Gastroesophageal sphincter (tissue), 4 donors: ENCODE measurements at places on chromosomes 16 and 17.
A peak's percentile ranks its signal among the peaks of the same experiment; 100 is the strongest.

- ATAC-seq, result peak; percentile 42
Measured at GRCh38 chr16:72947379-72948237, 100.3 kb downstream of the ZFHX3 start.

DNA sequence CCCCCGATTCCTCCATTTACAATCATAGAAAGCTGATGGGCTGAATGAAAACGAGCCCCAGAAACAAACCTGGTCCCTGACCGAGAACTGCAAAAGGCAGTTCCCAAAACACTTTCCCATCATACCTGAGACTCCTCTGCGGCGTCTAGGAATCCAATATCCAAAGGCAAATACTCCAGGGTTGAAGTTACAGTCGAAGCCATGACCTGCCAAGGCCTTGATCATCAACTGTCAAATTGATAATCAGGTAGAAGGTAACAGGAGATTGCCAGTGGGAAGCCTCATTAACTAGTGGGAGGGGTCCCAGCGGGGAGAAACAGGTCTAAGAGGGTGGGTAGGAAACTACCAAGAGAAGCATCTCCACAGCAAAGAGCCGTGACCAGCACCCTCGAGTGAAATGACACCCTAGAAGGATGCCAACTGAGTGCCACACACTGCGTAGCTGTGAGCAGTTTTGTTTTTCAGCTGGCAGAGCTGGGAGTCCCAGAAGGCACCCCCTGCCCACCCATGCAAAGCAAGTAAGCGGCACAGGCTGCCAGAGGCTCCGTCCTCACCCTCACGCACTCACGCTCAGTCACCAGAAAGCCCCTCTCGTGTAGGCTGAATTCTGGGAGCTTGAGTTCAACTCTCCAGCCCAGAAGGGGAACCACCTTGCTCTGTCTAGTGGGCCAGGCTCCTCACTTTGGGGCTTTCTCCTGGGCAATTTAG, 146.1 kb downstream of the GAS7 start:
- no peak for ATAC-seq

DNA sequence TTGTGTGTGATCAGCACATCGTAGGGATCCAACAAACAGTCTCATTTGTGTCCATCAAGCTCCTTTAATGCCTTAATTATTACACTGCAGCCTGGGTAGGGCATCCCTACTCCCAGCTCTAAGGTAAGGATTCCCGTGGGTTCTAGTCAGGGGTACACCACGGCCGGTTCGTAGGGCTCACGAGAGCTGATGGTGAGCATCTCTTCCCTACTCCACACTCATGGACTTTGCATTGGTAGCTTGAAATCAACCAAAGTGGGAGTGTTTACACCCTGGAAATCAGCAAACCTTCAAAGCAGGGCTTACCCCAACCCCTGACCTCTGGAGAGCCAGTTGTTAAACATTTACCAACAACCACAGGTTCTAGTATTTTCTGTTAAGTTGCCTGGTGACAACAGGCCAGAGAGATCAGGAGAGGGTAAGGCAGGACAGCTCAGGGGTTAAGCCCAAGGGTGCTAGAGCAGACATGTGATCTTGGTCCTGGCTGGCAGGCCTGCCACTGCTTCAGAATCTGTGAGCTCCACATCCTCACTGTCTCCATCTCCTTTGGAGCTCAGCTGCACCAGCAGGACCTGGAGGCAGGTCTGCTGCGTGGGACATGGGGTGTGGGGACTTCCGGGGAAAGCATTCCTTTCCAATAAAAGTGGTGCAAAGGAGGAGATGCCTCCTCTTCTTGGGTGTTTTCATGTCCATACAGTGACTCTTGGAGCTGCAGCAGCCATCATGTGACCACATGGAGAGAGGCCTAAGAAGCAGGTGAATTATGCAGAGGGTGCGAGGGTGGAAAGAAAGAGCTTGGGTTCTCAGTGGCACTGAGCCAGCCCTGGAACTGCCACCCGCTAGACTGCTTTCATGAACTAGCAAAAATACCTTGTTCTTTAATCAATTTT, 36.1 kb upstream of the ZCCHC14 start:
- no peak for ATAC-seq

DNA sequence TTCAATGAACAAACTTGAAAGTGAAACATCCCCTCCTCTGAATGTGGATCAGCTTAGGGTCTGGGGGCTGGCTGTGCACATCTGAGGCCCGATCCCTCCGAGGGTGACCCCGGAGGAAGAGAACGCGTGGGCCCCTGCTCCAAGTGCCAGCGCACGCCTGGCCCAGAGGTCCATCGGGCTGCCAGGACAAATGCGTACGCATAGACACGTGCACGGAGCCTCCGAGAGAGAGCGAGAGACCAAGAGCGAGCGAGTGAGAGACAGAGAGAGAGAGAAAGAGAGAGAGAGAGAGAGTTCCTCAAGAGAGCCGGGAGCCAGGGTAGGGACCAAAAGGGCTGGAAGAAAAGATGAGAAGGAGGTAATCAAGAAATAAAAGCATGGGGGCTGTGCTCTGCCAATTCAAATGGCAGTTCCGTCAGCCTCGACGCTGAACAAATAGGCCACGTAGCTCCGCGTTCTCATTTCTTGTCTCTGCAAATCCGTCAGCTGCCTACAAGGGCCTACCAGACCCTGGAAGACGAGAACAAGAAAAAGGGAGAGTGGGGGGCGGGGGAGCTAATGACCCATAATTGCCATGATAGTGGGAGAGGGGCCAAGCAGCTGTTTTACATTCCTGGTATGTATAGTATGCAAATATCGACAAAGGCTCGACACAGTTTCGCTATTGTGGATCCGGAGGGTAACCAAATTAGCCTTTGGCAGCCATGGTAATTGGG, 435.3 kb upstream of the ZFHX3 start:
- no peak for ATAC-seq

DNA sequence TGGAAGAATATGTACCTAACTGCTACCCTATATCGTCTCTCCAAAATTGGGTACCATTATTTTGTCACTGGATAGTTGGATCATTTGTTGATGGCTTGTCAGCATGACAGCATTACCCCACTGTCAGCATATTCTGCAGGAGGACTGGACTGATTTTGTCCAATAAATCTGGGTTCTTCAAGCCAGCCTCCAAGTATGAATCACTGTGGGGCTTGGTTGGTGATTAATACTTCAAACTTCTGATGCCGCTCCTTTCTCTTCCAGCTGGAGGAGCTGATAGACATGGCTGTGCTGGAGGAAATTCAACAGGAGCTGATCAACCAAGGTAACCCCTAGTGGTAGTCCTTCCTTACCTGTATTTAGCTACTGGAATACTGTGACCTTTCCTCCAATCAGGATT, 2.5 kb downstream of the RPAIN start:
- no peak for ATAC-seq

GRCh38 chr17:19343671-19344151, 18.8 kb downstream of the B9D1 start:
- no peak for ATAC-seq

- ATAC-seq, result no peak
Measured at GRCh38 chr17:48747445-48748363, 19.2 kb upstream of the HOXB13 start.

DNA sequence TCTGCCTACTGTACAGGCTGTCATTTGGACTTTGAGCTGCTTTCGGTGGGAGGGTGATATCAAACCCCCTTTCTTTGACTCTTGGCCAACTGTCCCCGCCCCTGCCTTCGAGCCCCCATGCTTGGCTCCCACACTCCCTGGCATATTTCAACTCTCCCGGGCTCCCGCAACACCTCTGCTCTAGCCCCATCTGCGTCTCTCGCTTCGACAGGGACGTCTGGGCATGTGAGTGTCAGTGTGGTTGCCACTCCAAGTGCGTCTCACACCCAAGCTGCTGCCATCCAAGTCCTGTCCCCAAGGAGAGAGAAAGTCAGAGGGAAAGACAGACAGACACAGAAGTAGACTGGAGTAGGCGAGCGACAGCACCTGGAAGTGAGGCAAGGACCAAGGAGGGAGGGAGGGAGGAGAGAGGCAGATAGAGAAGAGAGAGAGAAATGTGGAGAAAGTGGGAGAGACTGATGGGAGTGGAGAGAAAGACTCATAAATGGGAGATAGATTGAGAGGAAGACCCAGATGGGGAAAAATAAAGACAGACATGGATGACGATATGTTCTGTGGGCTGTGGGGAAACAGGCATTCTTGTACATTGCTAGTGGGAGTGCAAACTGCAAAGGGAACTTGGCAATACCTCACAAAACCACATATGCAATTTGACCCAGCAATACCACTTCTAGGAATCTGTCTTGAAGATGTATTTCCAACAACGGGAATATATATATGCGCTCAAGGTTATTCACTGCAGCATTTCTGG, 11.8 kb downstream of the STARD3 start:
- no peak for ATAC-seq

- ATAC-seq, result no peak
Measured at GRCh38 chr17:11195801-11196200, 45.2 kb upstream of the SHISA6 start.

- ATAC-seq, result no peak
Measured at GRCh38 chr16:67879936-67880335, 4.7 kb upstream of the NRN1L start.

DNA sequence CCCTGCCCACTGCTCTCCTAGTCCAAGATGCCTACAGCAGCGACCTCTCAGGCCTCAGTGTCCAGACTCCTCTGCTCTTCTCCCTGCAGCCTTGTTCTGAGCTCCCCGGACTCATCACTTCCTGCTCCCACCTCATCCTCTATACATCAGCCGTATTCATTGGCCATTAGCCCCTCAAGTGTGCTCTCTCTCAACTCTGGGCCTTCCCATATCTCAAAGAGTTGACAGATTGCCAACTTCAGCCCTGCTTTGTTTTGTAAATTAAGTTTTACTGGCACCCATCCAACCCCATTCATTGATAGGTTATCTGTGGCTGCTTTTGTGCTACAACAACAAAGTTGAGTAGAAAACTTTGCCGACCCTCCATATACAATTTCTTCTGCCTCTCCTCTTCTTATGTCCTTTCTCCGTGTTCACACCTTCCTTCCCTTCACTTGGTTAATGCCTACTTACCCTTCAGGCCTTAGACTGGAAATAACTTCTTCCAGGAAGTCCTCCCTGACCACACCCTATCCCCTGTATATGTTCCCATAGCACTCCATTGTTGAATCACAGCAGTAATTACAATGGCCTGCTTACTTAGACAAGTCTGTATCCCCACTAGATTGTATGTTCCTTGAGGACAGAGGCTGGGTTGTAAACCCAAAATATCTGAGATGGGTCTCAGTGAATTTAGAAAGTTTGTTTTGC, 63.4 kb upstream of the TANC2 start:
- ATAC-seq, result no peak

GRCh38 chr17:40556884-40557414, 8.3 kb downstream of the CCR7 start:
- no peak for ATAC-seq

- no peak for ATAC-seq
Measured at GRCh38 chr17:17511293-17511741, 15.1 kb upstream of the RASD1 start.

- no peak for ATAC-seq
Measured at GRCh38 chr16:11700264-11701029, 32.2 kb downstream of the SNN start.

DNA sequence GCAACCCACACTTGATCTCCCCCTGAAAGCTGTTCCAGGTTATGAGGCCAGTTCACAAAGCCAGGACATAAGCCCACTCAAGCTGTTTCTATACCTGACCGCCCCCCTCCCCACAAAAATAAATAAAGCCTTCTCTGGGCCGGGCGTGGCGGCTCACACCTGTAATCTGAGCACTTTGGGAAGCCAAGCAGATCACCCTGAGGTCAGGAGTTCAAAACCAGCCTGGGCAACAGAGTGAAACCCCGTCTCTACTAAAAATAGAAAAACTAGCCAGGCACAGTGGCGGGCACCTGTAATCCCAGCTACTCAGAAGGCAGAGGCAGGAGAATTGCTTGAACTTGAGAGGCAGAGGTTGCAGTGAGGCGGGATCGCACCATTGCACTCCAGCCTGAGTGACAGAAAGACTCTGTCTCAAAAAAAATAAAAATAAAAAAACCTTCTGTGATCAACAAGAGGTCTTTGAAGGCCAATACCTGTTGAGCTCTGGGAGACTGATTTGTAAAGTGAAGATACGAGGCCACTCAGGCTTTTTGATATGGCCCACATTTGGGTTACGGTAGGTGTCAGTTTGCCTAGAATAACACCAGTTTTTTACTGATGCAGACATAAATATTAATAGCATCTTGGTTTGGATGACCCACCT, 2.2 kb downstream of the KDM8 start:
- ATAC-seq, result no peak

DNA sequence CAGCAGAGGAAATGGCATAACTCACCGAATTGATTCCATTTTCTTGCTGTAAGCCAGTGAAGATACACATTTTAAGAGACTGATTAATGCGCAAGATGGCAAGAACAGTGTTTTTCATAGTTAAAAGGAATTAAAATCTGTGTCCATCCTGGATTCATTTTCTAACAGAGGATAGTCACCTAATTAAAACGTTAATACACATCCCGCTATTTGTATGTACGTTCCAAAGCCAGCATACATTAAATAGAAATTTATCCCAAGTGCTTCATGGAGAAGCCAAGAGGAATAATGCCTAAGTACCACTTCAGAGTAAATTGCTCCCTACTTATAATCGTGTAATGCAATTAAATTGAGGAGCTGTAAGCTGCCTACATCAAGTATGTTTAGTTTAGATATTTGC, 49.9 kb downstream of the RBFOX1 start:
- no peak for ATAC-seq

DNA sequence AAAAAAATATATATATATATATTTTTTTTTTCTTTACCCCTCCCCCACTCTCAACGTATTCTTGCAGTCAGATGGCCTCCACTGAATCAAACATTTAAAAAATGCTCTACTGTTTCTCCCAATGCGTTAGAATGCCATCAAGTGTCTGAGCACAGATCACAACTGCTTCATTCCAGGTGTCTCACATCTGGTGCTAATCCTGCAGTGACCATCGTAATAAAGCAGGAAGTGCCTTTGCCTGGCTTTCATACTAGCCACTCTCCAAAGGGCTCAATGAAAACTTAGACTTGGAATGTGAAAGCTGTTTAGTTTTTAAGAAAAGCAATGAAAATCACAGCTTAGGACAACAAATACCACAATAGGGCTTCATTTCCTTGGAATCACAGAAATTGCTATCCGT, 37.2 kb downstream of the SKAP1 start:
- no peak for ATAC-seq

GRCh38 chr17:49556223-49556943, 19.3 kb upstream of the NXPH3 start:
- peak; percentile 80 for ATAC-seq

- ATAC-seq, result no peak
Measured at GRCh38 chr17:42526031-42526444, 10.0 kb upstream of the NAGLU start.
